ENCODE measurements at places on chromosomes 7 and 10.
A peak's percentile ranks its signal among the peaks of the same experiment; 100 is the strongest.

- no peak for DNase-seq
Measured at GRCh38 chr10:91034042-91034441, 113.2 kb upstream of the ANKRD1 start.

- peak; percentile 79 for DNase-seq
Measured at GRCh38 chr10:88582806-88583583, at the start of gene RNLS. TSS of gene RNLS (minus strand) at chr10:88583318.

- no peak for DNase-seq
Measured at GRCh38 chr7:80770675-80771081, 132.2 kb downstream of the CD36 start.

- DNase-seq = peak; percentile 7
Measured at GRCh38 chr10:72567889-72568640, 57.8 kb downstream of the MICU1 start.

DNA sequence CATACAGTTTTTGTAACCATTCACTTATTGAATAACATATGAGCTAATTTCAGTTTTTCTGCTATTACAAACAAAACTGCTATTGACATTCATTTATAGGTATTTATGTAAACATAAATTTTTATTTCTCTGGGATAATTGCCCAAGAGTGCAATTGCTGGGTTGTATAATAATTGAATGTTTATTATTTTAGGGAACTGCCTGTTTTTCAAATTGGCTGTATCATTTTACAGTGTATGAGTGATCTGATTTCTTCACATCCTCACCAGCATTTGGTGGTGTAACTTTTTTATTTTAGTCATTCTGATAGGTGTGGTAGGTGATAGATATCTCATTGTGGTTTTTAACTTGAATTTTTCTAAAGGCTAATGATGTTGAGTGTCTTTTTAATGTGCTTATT lies 26.4 kb downstream of the KIF11 start:
- DNase-seq = no peak

- DNase-seq = no peak
Measured at GRCh38 chr7:117759950-117760640, 113.1 kb downstream of the CTTNBP2 start.

DNA sequence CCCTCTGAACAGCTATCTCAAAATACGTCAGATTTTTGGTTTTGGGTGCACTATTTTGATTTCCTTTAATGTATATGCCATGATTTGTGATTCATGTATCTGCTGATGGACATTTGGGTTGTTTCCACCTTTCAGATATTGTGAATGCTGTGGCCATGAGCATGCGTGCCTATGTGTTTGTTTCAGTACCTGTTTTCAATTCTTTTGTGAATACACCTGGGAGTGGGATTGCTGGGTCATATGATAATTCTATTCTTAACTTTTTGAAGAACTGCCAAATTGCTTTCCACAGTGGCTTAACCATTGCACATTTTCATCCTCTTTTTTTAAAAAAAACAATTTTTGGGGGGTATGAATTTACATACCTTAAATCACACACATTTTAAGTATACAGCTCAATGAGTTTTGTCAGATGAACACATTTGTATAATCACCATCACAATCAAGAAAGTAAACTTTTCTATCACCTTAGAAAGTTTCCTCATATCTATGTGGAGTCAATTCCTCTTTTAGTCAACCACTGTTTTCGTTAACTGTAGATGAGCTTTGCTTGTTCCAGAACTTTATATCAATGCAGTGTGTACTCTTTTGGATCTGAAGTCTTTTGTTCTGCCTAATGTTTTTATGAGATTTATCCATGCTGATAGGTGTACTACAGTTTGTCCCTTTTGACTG lies 36.9 kb downstream of the CYP26A1 start:
- no peak for DNase-seq

- DNase-seq = no peak
Measured at GRCh38 chr10:130550952-130551674, 414.9 kb downstream of the GLRX3 start.

DNA sequence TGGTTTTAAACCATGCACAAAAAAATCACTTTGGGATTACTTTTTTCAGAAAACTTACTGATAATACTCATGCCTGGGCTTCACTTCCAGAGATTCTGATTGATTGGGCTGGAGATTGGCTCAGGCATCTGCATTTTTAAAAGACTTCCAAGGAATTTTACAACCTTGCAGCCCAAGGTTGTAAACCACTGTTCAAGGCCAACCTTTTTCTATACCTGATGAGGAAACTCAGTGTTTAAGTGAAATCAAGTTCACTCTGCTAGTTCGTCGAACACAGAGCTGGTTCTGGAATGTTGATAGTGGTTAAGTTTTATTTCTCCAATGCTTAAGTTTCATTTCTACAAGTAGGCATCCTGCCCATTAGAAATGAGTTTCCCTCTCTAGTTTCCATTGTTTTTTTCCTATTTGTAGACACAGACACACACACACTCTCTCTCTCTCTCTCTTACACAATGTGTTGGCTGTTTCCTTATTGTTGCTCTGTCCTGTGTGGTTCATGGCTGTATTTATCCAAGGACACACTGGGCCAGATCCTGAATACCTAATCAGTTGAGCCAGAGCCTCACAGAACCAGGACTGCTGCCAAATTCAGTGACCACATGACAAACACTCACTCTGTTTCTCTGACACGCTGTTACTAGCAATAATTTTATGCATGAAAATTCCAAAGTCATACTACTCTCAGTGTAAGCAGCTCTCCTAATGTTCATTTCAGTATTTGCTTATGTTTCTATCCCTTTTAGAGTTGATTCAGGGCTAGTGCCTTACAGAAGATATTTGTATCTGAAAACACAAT lies 3.7 kb upstream of the IFIT1B start:
- peak; percentile 100 for DNase-seq

DNA sequence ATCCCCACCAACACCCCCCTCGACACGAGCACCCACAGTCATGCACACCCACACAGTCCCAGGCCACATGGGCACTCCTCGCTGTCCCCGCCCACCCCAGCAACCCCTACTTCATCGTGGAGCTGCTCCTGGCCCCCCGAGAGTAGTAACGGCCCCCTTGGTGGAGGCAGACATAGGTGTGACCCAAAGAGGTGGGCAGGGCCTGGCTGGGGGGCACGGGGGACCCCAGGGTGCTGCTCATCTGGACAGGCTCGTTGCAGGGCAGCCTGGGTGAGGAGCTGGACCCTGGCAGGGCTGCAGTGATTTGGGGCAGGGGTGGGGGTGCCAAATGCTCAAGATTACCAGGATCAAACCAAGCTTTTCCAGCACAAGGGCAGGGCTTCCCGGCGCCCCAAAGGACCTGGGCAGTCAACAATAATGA lies 42.4 kb upstream of the ZMIZ1 start:
- DNase-seq = no peak

GRCh38 chr7:91929463-91929862 lies 11.2 kb upstream of the AKAP9 start:
- DNase-seq = no peak

GRCh38 chr7:130721486-130722277 lies 12.3 kb downstream of the KLF14 start:
- peak; percentile 91 for DNase-seq

DNA sequence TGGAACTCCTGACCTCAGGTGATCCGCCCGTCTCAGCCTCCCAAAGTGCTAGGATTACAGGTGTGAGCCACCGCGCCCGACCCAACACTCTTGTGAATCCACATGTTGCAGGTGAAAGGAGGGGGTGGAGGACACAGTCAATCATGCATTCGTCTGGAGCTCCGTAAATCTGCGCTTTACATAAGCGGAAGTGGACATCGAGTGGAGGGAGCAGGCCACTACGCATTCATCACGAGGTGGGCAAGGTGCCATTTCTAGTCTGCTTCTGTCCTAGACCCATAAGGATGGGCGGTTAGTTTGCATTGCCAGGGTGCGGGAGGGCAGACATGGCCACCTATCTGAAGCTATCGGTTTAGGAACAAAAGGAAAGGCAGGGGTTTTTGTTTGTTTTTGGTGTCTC lies 225.2 kb upstream of the TCERG1L start:
- no peak for DNase-seq

DNA sequence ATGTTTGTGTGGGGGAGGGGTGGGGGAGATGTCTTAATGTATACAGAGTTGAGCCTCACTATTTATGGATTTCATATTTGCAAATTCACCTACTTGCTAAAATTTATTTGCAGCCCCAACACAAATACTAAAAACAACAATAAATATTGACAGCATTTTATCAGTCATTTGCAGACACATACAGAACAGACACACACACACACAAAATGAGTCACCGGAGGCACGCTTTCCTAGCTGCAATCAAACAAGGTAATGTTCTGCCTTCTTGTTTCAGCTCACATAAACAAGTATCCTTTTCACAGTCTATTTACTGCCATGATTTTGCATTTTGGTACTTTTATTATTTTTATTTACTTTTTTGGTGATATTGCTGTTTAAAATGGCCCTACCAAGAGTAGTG lies 88.5 kb downstream of the IPMK start:
- no peak for DNase-seq

DNA sequence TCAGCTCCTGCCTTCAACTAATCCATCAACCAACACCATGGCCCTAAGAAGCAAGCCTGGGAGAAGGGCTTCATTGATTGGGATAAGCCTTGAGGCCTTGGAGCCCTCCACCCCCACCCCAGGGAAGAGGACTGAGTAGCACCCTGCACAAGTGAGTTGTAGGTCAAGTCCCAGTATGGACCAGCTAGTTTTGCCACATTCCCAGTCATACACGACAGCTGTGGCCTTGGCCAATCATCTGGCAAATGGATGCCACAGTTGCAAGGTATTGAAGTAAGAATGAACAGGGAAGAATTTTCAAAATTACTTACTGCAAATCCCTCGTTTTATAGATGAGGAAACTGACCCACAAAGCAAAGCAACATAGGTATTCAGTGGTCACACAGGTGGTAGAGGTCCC lies 109.7 kb downstream of the STRA8 start:
- no peak for DNase-seq

- DNase-seq = no peak
Measured at GRCh38 chr7:88203401-88203800, 16.4 kb downstream of the SRI start.

GRCh38 chr10:126646110-126646509 lies 24.4 kb downstream of the C10orf90 start:
- no peak for DNase-seq

DNA sequence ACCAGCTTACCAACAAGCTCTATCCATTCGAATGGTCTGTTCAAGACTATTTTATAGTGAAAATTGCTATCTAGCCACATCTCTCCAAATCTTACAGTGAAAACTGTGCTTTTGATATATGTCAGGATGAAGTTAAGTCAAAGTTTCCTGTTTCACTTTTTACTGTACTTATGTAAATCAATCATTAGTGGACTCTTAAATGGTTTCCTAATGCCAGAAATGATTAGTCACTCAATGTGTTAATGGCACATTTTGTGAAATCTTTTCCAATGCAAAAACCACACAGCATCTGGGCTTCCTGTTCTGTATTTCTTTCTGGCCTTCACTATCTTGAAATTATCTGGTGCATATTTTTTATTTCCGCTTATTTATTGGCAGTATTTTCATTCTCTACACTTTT lies 87.3 kb upstream of the STEAP1B start:
- no peak for DNase-seq

GRCh38 chr10:123995461-123996131 lies 97.8 kb downstream of the CHST15 start:
- DNase-seq = peak; percentile 64

Data from lung (tissue), 17 donors.